ENCODE measurements at places on chromosomes 12 and 14.
A peak's percentile ranks its signal among the peaks of the same experiment; 100 is the strongest.

GRCh38 chr12:28374556-28374955, 184.3 kb downstream of the CCDC91 start:
- no peak for DNase-seq

DNA sequence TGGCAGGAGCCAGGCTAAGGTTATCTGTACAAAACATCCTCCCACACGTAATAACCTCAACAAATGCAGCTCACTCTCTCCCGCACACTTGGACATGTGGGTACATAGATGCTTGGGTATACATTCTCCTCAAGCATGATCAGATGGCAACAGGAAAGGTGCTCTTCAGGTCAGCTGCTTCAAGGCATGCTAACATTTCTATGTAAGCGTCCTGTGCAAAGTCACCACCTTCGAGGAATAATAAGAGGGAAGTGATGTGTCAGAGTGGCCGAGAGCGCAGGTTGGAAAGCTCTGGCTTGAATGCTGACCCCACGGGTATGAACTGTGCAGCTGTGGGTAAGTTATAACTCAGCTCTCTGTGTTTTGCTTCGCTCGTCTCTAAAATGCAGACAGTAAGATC, 24.2 kb upstream of the SLC6A12 start:
- no peak for DNase-seq

- DNase-seq: no peak
These were observed 162.8 kb downstream of the SNAPC1 start for GRCh38 chr14:61925043-61925442.

GRCh38 chr12:92108651-92109050, 37.0 kb downstream of the BTG1 start:
- no peak for DNase-seq

DNA sequence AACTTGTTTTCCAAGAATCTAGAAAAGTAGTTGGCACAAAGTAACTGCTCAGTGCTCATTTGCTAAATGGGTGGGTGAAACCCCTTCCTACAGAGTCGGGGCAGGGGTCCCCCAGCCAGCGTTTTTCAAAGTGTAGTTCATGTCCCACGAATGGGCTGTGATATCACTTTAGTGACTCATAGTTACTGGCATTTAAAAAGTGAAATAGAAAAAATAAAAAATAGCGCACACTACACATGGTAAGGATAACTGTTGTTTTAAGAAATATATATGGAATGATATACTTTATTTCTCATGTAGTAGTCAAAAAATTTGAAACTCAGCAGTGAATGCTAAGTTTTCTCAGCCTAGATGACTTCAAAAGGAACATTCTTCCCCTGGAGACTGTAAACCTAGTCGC, 250.4 kb downstream of the CHST11 start:
- DNase-seq: no peak

DNA sequence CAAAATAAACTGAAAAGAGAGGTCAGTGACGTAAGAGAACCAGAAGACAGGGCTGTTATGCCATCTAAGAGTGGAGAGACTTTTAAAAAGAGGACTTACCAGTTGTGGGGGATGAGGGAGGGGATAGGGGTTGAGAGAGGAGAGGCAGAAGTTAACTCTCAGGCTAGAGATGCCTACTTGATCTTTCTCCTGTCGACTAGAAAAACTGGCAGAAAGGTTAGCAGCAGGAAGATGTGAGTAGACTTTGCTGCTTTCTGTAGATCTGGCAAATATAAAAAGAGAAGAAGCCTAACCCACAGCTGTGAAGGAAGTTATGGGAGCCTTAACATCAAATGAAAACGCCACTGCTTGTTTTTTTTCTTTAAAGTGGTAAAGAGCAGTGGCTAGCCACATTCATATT, 10.7 kb downstream of the CREBL2 start:
- DNase-seq: no peak

GRCh38 chr14:91586410-91586809, 76.3 kb upstream of the PPP4R3A start:
- no peak for DNase-seq

- no peak for DNase-seq
These were observed 6.9 kb upstream of the KRT6A start for GRCh38 chr12:52499806-52500560.

- no peak for DNase-seq
These were observed 240.0 kb upstream of the CPNE8 start for GRCh38 chr12:39145175-39145999.

GRCh38 chr12:41485203-41485602, 297.1 kb downstream of the PDZRN4 start:
- no peak for DNase-seq

- DNase-seq: no peak
These were observed 1.0 kb downstream of the PCNX1 start for GRCh38 chr14:70907996-70908934.

DNA sequence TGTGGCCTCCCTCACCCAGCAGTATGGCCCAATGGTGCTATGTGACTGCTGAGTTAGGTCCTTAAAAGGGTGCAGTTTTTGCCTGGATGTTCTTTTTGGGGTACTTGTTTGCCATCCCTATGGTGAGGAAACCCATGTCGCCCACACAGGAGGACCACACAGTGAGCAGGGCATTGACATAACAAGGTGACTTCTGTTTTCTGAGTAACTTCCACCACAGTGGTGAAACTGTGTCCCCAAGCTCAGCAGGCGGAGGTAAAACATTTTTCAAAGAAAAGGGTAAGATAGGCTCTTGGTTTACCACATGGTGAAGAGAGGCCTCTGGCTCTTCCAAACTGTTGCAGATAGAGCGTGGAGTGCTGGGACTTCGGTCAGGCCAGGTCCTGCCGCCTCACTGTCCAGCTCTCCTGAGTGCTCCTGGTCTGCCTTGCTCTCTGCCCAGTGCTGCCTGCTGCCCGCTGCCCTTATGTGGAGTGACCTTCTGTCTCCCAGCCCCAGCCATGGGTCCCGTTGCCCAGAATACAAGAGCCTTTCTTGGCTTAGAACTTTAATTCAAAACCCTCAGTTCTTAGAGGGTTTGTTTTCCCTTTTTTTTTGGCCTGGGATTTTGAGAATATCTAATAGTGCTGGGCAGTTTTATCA, 54.0 kb downstream of the TRAF3 start:
- DNase-seq: no peak

DNA sequence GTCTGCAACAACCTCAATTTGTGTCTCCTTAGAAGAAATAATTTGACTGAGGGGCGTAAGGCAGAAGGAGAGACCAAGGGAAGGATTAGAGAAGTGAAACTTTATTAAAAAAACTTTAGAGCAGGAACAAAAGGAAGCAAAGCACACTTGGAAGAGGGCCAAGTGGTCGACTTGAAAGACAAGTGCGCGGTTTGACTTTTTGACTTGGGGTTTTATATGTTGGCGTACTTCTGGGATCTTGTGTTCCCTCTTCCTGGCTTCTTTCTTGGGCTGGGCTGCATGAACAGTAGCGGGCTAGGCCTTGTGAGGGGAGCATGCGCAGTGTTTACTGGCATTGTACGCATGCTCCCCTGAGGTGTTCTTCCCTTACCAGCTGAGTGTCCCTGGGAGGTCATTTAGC, 369.3 kb upstream of the DCN start:
- DNase-seq: no peak

GRCh38 chr14:42628602-42629001, 1021.9 kb downstream of the LRFN5 start:
- no peak for DNase-seq

GRCh38 chr12:10227648-10228047, 15.0 kb downstream of the GABARAPL1 start:
- DNase-seq: no peak

GRCh38 chr14:42057111-42057510, 450.4 kb downstream of the LRFN5 start:
- no peak for DNase-seq

- DNase-seq: no peak
These were observed 9.2 kb upstream of the RAD52 start for GRCh38 chr12:958588-959123.

- DNase-seq: no peak
These were observed 16.4 kb upstream of the LRP10 start for GRCh38 chr14:22854963-22855724.

DNA sequence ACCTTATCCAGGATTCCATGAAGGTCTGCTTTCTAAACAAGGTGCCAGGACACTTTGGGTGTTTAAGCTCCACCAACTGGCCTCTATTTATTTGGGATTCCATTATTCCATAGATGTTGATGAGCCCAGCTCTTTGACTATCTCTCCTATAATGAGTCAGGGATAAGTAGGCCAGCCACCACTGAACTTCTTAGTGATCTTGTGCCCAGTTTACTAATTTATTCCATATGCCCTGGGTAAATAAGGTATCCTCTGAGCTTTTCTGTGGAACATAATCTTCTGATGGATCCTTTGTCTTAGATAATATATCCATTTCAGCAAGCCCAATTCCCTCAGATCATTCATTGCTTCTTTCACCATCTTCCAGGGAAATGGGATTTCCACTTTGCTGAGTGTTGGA, 535.0 kb downstream of the FOXG1 start:
- no peak for DNase-seq

- no peak for DNase-seq
These were observed 20.6 kb downstream of the PKP2 start for GRCh38 chr12:32876004-32876403.

DNA sequence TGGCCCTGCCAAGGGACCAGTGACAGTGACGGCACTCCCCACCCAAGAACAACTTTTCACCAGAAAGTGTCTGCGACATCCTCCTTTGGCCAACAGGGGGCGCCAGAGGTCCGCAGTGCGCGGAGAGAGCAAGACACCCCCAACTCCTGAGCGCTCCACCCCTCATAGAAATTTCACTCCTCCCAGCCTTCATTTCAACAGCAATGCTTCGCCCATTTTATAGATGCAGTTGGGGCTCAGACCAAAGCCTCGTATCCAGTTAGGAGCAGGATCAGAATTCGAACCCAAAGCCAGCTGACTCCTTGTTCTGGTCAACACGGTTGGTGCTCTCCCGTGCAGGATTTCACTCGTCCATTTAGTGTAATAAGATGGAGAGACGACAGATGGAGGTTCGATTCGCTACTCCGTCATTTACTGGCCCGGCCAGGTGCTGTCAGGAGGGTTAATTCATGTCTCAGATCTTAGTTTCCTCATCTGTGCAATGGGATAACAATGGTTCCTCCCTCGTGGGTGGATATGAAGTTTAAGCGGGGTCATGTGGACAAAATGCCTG, 2.4 kb upstream of the POP5 start:
- peak; percentile 59 for DNase-seq

DNA sequence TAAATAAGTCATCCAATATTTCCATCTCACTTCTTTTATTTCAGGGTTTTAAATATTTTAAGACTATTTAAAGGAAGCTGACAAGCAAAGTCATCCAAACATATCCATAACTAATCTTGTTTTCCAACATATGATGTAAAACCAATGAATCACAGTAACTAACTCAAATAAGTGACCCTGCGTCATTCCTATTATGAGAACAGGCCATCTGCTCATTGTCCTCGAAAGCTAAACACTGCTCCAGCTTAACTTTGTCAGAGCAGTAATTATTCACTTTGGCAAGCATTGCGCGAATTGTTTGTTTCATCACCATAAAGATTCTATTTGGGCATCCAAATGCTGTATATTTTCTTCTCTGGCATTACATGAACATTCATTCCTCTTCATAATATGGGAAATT, 99.1 kb downstream of the CAPZA3 start:
- DNase-seq: no peak

- DNase-seq: no peak
These were observed 20.4 kb downstream of the SAV1 start for GRCh38 chr14:50647753-50648152.

DNA sequence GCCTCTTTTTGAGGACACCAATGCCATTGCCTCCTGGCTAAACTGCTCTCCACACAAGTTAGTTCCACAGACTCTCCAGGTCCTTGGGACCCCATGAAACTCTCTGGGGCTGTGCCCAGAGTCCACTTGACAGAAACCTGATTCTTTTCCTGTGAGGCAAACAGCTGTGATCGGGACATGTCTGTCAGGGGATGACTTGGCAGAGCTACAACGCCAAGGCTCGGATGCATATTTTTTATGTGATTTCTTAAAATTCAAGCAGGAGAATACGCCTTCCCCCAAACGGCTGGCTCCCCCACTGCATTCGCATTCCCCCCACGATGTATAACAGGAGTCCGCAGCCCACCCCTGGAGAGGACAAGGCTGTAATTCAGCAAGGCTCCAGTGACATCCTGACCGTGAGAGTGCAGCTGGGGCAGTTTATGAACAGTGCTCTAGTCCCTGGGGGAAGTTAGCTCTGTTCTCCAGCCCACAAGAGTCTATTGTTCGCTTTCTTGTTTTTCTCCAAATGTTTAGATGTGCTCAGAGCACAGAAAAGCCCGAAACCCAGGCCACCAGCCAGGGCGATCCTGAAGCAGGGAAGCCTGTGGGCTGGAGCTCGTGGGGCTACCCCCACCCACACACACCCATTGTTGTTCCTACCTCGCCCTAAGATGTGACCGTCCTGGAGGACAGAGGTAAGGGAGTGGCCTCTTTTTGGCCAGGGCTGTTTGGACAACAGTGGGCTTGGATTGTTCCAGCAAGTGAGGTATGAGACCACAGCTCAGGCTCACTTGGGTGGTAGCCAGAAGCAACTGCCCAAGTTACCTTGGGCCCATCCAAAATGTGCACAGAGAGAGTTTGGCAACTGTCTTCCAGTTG, 159.5 kb downstream of the ZFP36L1 start:
- no peak for DNase-seq

GRCh38 chr12:76704693-76705092, 59.2 kb upstream of the ZDHHC17 start:
- no peak for DNase-seq

- DNase-seq: peak; percentile 84
These were observed 16.6 kb downstream of the TAMALIN start for GRCh38 chr12:52023182-52023975.

GRCh38 chr12:115177899-115178298, 493.9 kb upstream of the TBX3 start:
- DNase-seq: no peak

GRCh38 chr14:23392613-23393012, 15.5 kb downstream of the MYH6 start:
- no peak for DNase-seq

DNA sequence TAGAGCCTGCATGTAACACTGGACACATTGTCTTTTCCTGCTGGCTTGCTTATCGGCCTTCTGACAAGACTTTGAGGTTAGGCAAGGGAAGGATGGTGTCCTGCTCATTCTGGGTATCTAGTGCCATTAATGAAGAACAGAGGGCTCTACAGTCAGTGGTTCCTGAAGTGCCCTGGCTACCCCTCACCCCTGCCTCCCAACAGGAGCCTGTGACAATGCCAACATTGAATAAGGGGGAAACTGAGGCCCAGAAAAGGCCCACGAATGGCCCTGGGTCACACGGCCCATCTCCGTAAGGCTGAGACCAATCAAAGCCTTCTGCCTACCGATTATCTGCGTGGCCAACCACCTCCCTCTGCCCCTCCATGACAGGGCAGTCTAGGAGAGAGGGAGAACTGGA, 2.1 kb downstream of the IFI27L2 start:
- DNase-seq: no peak

- DNase-seq: no peak
These were observed 22.7 kb downstream of the CLIP1 start for GRCh38 chr12:122399592-122400373.

DNA sequence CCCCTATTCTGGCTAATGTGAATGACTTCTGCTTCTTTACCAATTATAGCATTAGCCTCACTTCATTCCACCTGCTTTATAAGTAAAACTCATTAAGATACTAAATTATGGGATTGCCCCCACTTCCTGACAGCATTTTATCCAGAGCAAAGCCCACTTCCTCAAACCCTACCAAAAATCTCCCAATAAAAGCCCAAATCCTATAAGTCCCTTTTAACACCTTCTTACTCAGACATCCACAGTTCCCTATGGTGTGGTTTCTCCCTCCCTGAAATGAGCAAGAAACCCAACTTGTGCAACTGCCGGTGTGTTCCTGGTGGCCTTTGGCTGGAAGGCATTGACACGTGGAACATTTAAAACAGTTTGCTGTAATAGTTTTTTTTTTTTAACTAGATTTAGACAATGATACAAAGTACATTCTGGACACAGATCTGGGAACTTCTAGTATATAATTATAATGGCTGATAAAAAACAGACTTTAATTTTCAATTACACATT, 53.1 kb downstream of the BRMS1L start:
- no peak for DNase-seq

Measured in stimulated activated CD8-positive, alpha-beta memory T cell treated with anti-CD3 and anti-CD28 coated beads, Interleukin-4, amount 100 ng/mL, for 1 hour (primary cell).